SW480 (cell line): ENCODE measurements at places on chromosomes 4 and X.

- no peak for DNase-seq
Observed at GRCh38 chrX:10654960-10655359, 34.6 kb upstream of the MID1 start.

GRCh38 chr4:145781351-145781750 is 101.4 kb downstream of the C4orf51 start:
- no peak for DNase-seq

DNA sequence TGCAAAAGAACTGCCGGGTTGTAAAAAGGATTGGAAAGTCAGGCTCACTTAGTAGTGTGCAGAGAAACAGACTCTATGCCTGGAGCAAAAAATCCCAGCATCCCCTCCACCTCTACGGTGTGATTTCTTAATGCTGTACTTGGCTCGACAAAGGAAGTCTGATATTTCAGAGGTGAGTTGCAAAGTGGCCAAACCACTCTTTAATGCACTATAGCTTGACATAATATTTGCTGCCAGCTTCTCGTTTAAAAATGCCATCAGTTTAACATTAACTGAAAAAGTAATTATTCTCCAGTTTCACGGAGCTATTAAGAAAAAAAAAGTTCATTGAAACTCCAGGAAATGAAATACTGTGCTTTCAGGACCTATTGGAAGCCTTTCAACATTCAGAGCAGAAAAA is 448.3 kb upstream of the ZFP42 start:
- no peak for DNase-seq

DNA sequence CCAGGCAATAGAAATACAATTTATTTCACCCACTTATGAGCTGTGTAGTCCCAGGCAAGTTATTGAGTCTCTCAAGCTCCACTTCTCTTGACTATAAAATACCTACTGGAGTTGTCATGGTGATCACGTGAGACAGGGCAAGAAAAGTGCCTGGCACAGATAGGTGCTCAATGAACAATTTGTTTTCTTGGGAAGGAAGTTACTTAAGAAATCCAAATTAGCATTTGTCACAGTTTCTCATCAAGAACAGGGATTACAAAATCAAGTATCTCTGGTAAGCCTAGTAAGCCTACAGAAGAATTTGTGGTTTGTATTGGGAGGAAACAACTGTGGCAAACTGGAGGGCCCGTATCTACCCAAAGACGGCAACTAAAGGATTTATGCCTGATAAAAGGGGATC is 37.5 kb upstream of the RASGEF1B start:
- DNase-seq: no peak

DNA sequence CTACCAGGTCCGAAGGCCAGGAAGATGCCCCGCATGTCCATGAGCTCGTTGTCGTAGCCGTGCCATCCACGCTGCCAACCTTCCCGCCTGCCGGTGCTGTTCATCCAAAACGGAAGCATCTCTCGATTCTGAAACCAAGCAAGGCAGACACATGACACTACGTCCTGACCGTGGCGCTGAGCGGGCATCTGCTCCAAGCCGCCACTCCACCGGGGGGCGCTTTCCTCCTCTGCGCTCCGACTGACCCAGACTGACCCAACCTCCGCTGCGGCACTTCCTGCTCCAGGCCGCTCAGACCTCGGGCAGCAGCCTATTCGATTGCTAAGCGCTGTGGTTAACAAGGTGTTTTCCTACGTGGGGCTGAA is 120.5 kb downstream of the ENPP6 start:
- no peak for DNase-seq
